ENCODE measurements at places on chromosomes 5 and 9. TPM values are rescaled to one million over a fixed set of nuclear protein-coding genes. Genes with fewer than 3 reads are reported as not detected.
A peak's percentile ranks its signal among the peaks of the same experiment; 100 is the strongest.

ZBTB26 gene
- 9.4 TPM for polyA plus RNA-seq

DNA sequence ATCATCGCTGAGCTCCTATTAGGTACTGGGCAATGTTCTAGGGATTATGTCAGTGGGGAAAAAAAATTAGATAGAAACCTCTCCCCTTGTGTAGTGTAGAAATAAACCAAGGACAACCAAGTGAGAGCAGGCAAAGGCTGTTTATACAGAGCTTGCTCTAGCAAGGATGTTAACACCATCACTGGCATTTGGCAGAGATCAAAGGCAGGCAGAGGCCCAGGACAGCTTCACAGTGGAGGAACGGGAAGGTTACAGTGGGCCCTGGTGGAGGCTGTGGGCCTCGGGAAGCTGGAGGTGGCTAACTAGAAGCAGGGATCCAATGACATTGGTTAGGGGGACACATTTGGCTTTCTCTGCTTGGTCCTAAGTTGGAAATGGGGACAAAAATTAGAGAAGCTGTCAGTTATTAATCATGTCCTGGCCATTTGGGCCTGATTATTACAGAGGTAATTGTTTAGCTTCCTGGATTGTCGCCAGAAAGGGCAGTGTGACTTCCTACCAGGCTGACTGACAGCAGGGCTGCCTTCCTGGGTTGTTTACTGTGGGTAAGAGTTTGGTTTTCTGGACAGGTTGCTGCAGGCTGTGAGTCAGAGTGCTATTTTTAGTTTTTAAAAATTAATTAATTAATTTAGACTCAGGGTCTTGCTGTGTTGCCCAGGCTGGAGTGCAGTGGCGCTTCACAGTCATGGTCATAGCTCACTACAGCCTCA lies 259.3 kb downstream of the ROR2 start:
- DNase-seq: no peak

GRCh38 chr5:120982351-120982750 lies 518.3 kb downstream of the PRR16 start:
- DNase-seq: no peak

- no peak for DNase-seq
Measured at GRCh38 chr9:116316246-116316645, 162.7 kb downstream of the PAPPA start.

DNA sequence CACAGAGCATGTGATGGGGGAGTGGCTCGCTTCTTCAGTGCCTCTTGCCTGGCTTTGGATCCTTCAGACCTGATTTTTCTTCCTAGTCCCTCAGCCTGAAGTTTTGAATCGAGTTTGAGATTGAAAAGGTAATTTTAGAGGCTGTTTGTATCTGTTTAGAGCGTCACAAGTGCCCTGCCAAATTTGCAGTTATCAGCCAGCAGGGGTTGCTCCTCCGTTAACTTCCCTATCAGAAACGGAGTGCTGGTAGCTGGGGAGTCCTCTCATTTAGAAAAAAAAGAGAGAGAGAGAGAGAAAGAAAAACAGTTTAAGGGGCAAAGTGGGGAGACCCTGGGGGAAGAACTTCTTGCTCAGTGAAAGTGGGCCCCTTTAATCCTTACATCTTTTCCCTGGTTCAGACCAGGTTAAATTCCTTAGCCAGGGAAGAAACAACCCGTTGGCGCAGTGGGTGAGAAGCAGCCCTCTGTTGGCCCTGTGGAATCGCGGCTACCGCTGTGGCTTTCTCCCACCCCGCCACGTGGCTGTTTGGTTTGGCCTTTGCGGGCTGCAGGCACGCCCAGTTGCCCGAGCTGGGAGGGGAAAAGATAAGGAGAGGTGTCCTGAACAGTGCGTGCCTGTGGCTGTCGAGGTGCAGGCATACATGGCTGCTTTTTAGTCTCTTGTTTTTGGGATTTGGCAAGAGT lies 576.7 kb upstream of the ACO1 start:
- DNase-seq: peak; percentile 5

DNA sequence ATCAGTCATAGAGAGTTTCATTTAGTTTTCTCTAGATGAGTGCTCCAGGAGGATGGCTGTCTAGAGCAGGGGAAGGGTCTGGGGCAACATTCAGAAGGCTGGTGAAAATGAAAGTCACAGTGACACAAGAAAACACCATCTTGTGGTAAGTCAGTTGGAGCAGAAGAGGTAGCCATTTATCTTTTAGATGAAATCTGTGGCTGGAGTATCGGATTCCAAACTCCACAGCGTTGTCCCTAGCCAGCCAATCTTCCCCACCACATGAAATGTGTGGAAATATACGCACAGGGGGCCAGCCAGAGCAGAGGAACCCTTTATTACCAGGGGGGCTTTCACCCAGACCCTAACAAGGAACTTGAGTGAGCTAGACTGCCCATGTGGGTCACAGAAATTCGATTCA lies 15.9 kb upstream of the TNFAIP8 start:
- DNase-seq: peak; percentile 37

GRCh38 chr9:137396634-137397367 lies 26.2 kb downstream of the EXD3 start:
- DNase-seq: no peak

DNA sequence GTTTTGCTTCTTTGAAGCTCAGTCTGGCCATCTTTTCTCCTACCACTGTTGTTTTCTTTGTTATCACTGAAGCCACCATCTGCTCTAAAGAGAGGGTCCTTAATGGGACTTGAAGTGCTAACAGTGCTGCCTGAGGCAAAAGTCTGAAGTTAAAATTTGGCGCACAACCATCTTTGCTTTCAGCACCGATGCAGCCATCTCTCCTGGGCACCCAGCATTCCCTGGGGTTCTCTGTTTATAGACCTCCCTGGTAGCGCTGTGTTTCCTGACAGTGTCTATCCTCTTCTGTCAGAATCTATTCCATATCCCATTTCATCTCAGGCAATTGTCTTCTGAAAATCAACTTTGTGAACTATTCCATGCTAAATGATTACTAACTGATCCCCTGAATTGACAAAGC lies 491.5 kb upstream of the MPDZ start:
- DNase-seq: no peak

DNA sequence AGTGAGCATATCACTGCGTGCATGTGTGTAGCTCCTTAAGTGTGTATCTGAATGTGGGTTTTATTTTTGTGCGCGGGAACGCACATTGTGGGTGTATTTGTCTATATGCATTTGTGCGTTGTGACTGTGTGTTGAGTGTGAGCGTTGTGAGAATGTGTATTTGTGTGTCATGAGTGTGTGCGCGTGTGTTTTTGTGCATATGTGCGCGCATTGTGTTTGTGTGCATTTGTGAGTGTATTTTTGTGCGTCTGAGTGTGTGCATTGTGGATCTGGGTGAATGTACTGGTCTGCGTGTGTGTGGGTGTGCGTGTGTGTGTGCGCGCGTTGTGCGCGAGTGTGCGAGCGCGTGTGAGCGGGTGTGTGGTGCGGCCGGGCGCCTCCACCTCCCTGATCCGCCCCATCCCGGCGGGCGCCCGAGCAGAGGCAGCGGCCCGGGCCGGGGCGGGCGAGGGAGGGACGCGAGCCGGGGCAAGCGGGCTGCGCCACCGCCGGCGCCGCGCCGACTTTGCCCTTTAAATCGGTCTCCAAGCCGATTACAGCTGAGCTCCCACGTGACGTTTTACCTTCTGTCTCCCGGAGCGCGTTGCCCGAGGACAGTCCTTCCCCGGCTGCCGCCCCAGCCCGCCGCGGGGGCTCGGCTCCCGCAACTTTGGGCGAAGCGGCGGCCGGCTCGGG lies at the start of gene RASGRF2:
RASGRF2 (plus strand) TSS at position 596 of the 675 bp plus-strand sequence. CDS start 376 bp downstream, outside the sequence.
- no peak for DNase-seq

All from K562 (cell line).